ENCODE measurements at places on chromosomes 2 and 18.

DNA sequence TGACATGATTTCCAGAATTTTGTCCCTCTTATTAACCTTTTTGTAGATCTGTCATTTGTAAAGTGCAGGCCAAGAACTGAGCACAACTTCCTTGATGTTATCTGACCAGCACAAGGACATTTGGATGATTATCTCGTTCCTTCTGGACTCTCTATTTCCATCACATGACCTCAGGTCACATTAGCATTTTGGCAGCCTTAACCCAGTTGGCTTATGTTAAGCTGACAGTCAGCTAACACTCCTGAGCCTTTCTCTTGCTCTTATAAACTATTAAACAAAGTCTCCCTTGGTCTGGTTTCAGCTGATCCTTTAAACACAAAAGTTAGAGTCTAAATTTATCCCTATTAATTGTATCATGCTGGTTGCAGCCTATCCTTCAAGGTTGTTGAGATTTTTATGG lies 167.2 kb upstream of the RBBP8 start:
- no peak for DNase-seq

GRCh38 chr2:232927793-232928550 lies 57.9 kb downstream of the SNORC start:
- DNase-seq, result no peak

DNA sequence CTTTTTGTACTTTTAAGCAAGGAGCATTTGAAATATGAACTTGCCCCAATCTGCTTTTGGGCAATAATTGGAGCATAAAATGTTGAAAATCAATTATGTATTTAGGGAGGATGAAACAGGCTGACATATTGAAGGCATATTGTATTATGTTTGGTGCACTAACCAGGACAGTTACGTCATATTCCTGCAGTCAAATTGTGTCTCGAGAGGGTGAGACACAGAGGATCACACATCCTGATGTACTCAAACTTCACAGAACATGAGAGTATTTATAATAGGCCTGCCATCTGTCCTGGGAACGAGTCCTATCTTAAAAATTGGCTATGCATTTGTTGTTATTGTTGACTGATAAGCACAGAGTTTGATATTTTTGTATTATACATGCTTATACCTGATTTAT lies 44.7 kb downstream of the TANC1 start:
- DNase-seq, result no peak

DNA sequence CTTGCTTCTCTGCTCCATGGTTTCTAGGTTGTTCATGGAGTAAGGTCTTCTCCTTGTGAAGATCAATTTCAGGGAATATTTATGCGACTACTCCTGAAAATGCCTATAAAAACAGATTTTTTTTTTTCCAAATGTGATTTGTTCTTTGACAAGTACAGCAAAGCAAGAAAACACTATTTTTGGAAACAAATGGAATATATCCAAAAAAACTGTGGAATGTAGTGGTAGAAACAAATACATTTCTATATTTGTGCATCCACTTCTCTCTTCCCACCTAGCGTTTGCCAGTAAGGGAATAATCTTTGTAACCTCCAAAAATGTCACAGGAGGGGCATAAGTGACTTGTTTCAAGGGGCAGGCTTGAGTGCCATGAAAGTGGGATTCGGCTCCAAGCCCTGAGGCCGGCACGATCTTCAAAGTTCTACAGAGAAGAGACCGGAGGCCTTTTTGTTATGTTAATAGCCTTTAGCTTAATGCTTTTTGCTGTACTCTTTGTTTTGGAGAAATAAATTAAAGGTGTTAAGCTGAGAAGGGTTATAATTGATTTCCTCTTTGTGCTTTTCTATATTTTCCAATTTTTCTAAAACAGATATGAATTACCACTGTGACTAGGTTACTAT lies 200.6 kb downstream of the NRP2 start:
- no peak for DNase-seq
